GM23248 (cell line): ENCODE measurements at places on chromosomes 12 and 14.

DNA sequence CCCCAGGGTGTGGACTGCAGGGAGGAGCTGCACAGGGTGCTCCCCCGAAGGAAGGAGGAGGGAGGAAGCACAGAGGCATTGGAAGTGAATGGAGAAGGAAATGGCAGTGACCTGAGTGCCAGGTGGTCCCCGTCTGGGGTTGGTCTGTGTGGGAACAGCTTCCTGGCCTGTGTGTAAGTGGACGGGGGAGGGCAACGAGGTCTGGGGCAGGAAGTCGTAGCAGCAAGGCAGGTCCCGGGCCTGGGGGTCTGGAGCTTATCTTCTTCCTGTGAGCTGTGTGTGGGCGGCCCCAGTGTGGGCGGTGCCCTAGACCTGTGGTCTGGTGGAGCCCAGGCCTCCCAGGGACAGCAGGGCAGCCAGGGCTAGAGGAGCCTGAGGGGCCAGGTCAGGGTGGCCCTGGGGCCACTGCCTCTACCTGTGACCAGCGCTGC, 382.1 kb downstream of the TMEM121 start:
- DNase-seq: no peak

GRCh38 chr12:60872219-60872618, 1276.4 kb downstream of the SLC16A7 start:
- DNase-seq: no peak

- DNase-seq: no peak
Measured at GRCh38 chr12:100221523-100221922, 20.9 kb downstream of the ACTR6 start.

DNA sequence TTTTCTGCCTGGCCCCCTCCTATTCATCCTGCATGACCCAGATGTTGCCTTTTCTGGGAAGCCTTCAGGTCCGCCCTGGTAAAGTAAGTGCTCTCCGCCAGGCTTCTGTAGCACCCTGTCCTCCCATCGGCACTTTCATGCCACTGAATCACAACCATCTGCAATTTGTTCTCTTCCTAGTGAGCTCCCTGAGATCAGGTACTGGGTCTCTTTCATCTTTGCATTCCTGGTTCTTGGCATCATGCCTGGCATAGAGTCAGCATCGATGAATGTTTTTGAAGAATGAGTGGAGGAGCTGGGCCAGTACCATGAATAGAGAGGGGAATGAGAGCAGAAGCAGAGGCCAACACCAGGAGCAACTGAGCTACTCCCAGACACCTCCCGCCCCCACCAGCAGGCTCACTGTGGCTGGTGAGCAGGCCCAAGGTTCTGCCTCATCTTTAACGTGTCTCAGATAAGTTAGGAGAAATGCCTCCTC, 13.1 kb downstream of the ZDHHC22 start:
- DNase-seq: no peak
